ENCODE measurements at places on chromosomes 4 and X.

GRCh38 chrX:129925305-129926092, 19.5 kb downstream of the UTP14A start:
- peak; percentile 50 for DNase-seq

DNA sequence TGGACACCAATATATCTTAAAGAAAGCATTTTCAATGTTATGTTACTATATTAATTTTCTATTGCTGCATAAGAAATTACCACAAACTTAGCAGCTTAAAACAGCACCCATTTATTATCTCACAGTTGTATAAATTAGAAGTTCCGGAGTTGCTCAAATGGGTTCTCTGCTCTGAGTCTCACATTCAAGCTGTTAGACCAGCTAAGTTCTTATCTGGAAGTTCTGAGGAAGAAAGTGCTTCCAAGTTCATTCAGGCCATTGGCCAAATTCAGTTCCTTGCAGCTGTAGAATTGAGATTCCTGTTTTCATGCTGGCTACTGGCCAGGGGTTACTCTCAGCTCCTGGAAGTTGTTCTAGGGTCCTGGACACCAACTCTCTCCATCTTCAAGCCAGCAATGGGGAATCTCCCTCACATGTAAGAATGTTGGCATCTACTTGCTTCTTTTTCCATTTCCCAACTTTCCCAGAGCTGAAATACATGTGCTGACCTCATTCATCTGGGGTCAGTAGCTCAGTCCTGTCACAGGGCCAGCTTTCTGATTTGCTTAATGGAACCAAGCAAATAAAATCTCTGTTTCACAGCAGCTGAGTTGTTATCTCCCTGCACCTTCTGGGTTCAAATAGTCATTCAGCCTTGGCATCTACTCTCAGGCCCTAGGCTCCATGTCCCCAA, 99.6 kb upstream of the INTU start:
- DNase-seq = no peak

DNA sequence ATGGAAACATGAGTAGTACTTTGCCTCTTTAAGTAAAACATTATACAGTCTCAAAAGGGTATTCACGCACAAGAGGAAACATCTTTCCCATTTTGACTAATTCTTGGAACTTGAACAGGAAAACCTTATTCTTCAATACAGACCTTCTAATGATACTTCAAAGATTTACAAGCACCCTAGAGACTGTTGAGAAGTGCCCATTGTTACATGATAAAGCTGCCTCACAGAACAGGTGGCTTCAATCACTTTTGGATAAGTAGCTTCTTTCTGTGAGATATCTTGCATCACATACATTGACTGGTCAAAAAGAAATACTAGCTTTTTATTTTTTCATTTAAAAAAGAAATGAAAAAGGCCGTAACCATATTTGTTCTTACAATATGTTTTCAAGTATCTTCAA, 219.4 kb downstream of the EPHA5 start:
- DNase-seq = no peak

DNA sequence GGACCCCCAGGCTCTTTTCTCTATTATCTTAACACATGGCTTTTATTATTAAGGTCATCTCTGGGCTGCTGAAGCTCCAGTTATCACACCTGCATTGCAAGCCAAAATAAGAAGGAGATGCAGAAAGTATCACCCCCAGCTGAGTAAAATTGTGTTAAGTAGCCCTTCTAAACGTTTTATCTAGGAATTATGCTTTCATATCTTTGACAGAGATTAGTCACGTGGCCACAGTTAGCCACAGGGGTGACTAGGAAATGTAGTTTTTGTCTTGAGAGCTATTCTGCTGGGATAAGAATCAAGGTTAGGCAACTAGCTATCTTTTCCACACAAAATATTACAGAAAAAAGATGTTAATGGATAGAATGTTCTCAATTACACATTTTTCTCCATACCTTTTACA, 102.1 kb downstream of the ANXA3 start:
- DNase-seq = no peak

- DNase-seq = peak; percentile 51
Measured at GRCh38 chrX:10189317-10190268, 32.8 kb downstream of the CLCN4 start.

DNA sequence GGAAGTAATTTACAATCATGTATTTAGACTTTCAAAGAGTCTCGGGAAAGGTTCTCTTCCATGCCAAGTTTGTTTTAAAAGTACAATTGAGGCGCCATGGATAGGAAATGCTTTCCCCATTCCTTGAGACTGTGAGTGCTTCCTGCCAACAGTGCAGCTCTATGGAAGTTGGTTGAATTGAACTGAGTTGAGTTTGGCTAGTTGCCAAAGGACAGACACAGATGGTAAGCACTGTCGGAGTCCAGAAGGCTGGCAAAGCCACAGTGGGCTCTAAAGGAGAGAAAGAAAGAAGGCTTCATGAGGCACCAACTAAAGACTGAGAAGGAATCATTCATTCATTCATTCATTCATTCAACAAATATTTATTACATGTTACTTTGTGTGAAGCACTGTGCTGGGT, 4.3 kb upstream of the KCNE5 start:
- DNase-seq = no peak

DNA sequence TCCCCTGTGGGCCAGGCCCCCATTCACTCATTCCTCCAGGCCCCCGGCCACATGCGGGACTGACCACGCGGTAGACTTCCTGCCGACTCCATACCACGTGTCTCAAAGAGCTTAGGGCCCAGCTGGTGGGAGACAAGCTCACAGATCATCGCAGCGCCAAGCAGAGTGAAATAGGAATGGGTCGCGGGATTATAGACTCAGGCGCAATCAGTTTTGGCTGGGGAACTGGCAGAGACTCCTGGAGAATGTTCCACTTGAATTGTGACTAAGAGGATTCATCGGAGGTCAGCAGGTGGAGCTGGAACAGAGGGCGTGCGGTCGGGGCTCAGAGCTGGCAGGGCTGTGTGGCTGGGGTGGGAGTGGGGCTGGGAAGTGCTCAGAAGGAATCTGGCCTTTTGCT, 15.6 kb downstream of the ATP2B3 start:
- DNase-seq = no peak

DNA sequence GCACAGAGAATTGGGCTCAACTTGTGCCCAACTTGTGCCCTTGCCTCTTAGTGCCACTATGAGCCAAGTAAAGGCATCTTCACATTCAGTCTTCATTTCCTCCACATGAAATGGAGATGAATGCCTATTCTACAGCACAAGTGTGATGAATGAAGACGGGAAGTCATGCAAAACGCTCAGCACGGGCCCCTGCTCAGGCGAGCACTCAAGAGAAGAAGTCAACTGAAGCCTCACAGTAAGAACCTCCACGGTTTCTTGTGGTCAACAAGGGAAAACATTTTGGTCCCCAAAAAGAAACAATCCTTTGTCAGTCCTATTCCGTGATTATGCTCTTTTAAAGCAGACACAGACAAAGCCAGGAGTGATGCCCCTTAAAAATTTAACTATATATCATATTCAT, 87.0 kb downstream of the IRF2 start:
- DNase-seq = no peak

GRCh38 chr4:164876700-164877324, at the start of gene APELA:
TSS of gene APELA (plus strand) at chr4:164877178. CDS start at chr4:164877332, 154 bp downstream.
- no peak for DNase-seq

DNA sequence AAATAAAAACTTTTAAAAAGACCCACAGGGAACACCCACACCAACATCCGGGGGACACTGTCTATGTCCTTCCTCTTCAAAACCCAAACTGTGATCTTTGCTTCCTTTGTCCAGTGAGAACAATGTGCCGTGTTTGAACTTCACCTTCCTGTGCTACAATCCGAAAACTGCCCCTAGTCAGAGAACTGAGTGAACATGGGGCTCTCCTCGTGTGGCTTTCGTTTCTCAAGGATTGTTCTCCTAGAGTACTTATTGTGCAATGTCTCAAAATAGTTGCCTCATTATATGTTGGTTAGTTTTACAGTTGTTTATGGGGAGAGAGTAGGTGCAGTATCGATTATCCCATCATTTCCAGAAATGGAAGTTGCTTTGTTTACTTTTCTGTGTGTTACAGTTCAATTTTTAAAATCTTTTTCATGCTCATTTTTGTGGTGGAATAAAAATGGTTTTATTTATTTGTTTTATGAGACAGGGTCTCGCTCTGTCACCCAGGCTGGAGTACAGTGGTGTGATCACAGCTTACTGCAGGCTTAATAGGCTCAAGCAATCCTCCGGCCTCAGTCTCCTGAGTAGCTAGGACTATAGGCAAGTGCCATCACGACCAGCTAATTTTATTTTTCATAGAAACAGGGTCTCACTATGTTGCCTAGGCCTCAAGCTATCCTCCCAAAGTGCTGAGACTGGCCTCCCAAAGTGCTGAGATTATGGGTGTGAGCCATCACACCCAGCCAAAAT, 29.9 kb downstream of the RBMX start:
- DNase-seq = no peak

GRCh38 chrX:74304016-74304415, at the start of gene ZCCHC13:
TSS of gene ZCCHC13 (plus strand) at chrX:74304180. CDS start at chrX:74304267, 87 bp downstream.
- no peak for DNase-seq

- DNase-seq = no peak
Measured at GRCh38 chrX:123626962-123627361, 105.9 kb downstream of the THOC2 start.

DNA sequence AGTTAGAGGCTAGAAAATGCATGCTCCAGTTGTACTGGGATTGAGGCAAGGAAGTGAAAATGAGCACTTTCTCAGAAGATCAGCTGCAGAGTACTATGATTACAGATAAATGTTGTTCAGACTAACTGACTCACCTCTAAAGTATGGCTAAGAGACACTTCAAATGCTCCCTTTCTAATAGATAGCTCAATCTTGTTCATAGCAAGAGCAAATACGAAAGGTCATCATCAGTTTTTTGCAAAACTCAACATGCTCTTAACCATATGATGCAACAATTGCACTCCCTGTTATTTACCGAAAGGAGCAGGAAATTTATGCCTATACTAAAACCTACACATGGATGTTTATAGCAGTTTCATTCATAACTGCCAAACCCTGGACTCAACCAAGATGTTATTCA, 838.4 kb upstream of the INTU start:
- DNase-seq = no peak

GRCh38 chr4:177802162-177802561, 359.9 kb upstream of the AGA start:
- no peak for DNase-seq

DNA sequence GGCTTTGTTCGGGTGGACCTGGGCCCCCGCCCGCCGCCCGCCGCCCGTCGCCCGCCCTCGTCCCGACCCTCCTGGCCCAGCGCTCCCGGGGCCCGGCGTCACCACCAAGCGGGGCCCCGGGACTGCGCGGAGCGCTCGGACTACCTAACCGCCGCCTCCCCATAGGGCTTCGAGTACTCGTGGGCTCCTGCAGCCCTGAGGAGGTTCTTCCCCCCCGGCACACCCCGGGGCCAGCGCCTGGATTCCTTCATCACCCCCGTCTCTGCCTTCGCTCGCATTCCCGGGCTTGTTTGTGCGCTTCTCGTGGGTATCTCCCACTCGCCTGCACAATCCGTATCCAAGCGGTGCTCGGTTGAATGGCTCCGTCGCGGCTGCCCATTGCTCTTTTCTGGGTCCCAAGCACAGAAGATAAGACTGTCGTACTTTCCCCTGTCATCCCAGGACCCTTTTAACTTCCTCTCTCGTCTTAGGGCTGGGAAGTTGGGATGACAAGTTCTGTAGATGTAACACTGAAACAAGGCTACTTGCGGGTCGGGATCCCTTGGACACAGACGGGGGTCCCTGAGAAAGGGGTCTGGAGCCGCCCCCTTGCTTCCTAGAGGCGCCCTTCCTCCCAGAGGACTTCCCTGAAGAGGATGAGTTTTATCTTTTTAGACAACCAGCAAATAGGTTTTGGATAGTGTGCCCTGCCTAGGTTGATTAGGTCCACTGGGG, 565 bp downstream of the MOB1B start:
- peak; percentile 37 for DNase-seq

- DNase-seq = no peak
Measured at GRCh38 chr4:11489453-11490083, 60.9 kb upstream of the HS3ST1 start.

DNA sequence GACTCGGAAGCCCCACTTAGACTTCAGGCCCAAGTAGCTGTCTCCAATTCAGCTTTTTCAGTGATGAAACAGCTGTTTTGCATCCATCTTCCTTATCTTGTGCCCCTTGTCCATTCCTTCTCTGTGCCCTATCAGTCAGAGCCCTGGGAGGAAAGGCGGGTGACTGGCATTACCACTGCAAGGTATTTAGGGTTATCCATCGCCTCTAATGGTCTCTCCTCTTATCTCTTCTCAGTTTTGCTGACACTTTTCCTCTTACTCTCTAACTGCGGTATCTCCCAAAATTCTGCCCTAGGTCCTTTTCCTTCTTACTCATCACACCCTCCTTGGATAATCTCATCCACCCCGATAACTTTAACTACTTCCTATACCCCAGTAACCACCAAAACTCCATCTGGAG, 13.7 kb downstream of the GAB3 start:
- no peak for DNase-seq

DNA sequence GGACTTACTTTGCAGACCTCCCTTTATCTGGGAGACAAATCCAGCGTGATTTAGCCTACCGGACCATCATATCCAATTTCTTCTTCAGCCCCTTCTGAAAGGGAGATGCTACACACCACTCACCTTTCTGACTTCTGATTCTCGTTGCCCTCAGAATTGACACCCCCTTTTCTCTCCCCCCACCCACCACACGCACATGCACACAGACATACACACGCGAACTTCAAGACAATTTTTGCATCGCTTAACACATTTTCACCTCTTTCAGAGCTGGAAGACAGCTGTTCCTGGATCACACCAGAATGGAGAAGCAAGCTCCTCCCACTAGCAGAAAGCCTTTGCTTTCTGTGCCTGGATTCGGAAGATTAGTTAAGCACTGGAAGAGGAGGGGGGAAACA, 1.0 kb upstream of the SNCA start:
- no peak for DNase-seq

- no peak for DNase-seq
Measured at GRCh38 chr4:82718162-82718940, 80.2 kb downstream of the SCD5 start.

- DNase-seq = no peak
Measured at GRCh38 chr4:142475663-142476062, 370.4 kb downstream of the INPP4B start.

- DNase-seq = no peak
Measured at GRCh38 chr4:53703267-53703655, 112.0 kb upstream of the LNX1 start.

DNA sequence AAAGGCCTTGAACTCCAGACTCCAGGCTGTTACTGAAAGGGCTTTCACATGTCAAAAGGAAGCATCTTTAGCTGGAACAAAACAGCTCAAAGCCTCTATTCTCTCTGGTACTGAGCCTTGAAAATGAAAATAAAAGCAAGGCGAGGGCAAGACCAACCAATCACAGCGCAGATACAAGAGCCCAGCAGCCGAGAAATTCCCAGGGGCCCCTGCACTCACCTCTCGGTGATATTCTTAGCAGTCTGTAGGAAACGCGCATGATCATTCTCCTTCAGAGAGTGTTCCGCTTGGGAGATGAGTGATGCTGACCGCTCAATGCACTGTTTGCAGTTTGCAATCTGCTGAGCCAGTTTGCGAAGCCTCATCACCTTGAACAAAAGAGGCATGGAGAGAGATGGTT, 138.1 kb downstream of the MID1 start:
- DNase-seq = peak; percentile 3

Measured in hypothalamus (tissue), 51 donors.